ENCODE measurements at places on chromosomes 11 and 22.

DNA sequence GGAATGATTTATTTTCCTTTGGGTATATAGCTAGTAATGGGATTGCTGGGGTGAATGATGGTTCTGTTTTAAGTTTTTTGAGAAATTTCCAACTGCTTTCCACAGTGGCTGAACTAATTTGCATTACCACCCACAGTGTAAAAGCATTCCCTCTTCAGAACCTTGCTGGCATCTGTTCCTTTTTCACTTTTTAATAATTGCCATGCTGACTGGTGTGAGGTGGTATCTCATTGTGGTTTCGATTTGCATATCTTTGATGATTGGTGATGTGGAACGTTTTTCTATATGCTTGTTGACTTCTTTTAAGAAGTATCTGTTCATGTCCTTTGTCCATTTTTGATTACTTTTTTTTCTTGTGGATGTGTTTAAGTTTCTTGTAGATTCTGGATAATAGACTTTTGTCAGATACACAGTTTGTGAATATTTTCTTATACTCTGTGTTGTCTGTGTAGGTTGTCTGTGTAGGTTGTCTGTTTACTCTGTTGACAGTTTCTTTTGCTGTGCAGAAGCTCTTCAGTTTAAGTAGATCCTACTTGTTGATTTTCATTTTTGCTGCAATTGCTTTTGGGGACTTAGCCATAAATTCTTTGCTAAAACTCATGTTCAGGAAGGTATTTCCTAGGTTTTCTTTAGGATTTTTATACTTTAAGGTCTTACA lies 291.8 kb upstream of the DDI1 start:
- DNase-seq: no peak

- DNase-seq: no peak
Observed at GRCh38 chr22:39684702-39685281, 114.2 kb downstream of the CACNA1I start.

GRCh38 chr11:2269601-2270321 lies 627 bp downstream of the ASCL2 start:
- DNase-seq: no peak

GRCh38 chr11:134356656-134357544 lies 25.1 kb downstream of the GLB1L2 start:
- DNase-seq: no peak

DNA sequence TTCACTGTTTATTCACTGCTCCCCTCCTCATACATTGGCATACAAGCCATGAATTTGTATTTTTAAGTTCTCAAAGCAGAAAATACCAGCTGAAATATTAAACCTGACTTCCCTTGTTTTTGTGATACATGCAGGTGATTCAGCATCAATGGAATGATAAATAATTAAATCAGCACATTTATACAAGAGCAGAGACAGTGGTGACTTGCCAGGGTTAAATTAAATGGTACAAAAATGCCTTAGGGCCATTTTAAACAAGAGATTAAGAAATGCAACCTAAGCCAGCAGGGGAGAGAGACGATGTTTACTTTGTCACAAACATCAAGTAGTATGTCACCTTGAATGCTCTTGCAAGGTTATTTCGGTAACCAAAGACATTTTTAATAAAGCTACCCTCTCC lies 95.9 kb upstream of the DDI1 start:
- DNase-seq: no peak

DNA sequence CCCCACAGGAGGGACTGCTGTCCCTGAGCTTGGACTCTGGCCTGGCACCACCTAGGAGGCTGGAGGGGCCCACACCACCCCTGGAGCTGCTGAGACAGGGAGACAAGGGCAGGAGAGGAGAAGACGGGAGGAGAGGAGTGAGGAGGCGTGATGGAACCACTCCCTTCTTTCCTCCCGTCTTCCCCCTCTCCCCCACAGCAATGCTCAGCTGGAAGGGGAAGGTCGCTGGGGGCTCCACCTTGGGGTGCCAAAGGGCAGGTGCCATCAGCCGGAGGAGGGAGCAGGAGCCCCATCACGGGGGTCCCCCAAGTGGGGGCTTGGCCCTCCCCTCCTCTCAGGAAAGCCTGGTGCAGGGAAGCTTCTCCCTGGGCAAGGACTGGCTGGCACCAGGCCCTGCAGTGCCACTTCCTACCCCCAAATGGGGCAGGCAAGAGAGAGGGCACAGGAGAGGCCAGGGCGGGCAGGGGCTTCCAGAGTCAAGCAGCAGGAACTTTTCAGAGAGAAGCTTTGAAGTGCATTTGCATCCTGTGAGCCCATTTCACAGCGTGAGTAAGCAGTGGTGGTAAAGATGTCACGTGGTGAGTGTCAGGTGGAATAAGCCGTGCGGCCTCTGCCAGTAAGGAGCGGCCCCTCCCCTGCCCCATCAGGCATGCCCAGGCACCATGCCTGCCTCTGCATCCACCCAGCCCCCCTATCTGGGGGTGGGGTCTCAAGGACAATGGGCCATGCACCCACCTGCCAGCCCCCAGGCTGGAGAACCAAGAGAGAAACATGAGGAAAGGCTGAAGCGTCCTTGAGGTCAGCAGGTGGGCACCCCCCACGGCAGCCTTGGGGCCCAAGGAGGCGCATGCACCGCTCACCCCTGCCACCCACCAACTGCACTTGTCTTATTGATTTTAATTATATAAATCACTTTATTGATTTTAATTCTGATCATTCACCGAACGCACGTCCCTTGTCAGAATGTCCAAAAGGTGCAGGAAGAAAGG lies 4.9 kb downstream of the IGF2 start:
- no peak for DNase-seq

DNA sequence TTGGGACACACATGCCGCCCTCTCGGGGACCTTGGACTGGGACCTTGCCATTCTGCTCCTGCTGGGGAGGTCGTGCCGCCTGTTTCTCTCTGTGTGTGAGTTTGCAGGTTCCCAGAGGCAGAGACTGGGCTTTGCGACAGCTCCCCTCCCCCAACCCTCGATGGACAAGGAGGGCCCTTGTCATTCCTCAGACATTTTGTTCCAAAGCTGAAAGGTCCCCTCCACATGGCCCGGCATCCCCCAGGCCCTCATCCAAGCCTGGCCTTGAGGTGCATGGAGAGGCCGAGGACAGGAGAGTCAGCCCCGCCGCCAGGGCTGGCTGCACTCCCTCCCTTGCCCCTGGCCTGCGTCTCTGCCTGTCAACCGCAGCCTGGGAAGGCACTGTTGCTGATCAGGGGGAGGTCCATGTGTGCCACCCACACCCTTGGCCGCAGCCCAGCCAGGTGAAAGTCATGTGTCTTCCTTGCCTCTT lies 25.6 kb downstream of the FADS2 start:
- no peak for DNase-seq
